ENCODE measurements at places on chromosomes 7 and 10.

DNA sequence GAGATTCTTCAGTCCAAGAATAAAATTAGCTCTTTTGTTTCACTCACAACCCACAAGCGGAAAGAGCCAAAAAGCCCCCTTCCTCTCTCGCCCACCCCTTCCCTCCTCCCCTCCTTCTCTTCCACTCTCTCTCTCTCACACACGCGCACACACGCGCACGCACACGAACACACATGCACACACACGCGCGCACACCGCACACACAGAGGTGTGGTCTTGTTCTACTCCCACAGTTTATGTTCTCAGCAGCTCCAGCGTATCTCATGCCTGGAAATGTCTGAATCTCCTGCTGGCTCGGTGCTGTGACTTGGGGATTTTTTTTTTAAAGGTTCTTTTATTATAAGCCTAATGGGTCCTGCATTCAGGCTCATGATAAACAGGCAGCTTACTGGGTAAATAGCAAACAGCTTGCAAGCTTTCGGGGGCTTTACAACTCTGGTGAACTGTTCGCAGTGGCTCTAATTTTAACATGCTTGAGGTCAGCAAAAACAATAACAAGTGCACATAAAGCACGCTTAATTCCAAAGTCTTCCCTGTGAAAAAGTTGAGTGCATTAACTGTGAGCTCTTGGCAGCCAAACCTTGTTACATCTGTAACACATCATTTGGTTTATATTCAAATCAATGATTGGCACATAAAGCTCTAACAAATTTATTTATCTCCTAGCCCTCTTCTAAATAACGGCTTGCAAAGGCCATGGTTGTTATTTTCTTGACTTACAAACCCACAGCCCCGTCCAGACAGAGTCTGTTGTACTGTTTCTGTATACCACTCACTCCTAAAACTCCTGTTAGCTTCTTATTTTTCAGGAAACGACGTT lies 424.1 kb upstream of the MGMT start:
- DNase-seq, result no peak

DNA sequence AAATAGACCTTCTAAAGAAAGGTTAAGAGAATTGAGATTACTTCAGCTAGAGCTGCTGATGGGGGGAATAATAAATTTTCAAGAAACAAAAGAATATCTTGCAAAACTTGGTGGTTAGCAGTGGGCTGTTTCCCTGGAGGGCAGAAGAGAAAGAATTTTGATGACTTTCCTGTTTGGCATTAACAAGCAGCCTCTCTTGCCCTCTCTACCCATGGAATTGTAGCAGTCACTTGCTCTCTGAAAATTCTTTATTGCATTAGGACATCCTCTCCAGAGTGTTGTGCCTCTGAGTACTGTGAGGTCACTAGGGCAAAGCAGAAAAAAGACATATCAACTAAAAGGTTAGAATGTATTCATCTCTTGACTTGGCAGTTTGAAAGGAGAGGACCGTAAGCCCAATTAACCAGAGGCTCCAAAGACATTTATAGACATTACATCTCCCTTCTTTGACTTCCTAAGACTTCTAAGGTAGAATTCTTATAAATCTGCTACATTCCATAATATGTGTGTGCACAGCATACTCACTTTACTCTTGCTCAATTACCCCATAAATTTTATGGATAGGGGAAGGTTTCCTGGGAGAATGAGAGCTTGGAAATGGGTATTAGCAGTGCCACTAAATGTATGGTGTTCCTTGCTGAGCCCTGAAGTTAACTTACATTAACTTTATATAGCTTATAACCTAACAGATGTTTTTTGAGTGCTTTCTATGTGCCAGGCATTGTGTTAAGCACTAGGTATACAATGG lies 215.3 kb downstream of the KIF20B start:
- peak; percentile 64 for DNase-seq

DNA sequence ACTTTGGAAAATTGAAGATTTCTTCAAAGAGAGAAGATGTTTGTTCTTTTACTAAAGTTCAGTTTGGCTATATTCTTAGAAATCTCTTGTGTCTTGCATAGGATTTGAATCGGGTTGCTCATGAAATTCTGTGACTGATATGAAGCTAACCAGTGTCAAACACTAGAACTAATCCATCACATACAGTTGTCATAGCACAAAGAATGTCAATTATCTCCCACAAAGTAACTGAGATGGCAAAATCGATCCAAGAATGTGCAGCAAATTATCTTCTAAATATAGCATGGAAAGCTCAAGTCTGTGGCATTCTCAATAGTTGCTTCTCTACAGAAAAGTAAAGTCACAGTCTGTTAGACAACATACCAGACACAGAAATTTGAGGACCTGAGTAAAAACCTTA lies 768.1 kb upstream of the LRRN3 start:
- no peak for DNase-seq

GRCh38 chr10:46546591-46547540 lies 9.6 kb downstream of the GPRIN2 start:
- DNase-seq, result no peak

- no peak for DNase-seq
Measured at GRCh38 chr10:26574783-26575182, 122.7 kb upstream of the PDSS1 start.

DNA sequence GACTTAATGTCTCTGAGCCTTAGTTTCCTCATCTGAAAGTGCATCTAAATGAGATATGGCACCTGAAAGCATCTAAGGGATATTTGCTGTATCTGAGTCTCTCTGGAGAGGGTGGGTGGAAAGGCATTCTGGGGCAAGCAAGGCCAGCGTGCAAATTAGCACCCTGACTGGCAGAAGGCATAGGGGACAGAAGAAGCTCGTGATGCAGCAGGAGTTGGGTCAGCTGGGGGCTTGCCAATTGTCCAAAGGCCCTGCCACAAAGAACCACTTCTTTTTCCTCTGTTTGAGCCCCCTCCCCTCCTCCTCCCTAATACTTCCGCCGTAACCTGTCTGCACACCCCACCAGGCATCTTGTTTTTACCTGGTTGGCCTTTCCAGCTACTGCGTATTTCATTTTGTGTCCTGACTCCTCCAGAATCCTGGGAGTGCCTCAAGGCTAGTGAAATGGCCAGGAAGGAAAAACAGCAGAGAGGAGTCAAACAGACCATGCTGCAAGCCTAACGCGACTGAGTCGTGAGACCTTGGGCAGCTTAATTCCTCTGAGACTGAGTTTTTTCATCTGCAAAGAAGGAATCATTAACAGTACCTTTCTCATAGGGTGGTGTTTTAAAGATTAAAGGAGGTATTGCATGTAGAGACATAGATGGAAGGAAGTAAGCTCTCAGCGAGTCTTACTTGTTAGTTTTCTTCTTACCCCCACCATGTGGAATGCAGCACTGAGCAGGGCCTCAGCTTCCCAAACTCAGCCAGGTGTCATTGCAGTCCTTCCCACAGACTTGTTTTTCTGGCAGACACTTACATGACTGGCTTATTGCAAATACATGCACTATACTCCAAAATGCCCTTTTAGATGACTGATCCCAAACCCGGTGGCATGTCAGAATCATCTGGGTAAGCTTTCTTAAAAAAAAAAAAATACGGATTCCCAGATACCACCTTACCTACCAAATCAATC lies 49.1 kb upstream of the MXI1 start:
- no peak for DNase-seq

GRCh38 chr10:90847436-90847835 lies 10.4 kb downstream of the HTR7 start:
- DNase-seq, result peak; percentile 73

GRCh38 chr7:29848941-29849340 lies 42.6 kb downstream of the WIPF3 start:
- no peak for DNase-seq

- DNase-seq, result no peak
Measured at GRCh38 chr7:81053623-81054022, 134.8 kb upstream of the SEMA3C start.

DNA sequence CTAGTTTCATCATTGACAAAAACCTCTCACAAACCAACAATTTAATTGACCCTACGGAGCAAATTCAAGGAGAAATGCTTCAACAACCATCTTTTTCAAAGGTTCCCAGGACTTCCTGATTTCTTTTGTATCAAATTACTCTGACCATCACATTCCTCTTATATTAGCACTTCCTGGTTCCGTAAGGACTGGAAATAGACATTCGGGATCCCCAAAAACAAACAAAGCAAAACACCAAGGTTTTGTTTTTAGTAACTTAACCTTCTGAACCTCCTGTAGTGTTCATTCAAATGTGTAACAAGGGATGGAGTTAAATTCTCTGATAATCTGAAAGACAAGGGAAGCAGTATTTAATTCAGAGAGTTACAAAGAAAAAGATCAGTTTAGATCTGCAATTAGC lies 387.6 kb upstream of the NRP1 start:
- DNase-seq, result no peak

DNA sequence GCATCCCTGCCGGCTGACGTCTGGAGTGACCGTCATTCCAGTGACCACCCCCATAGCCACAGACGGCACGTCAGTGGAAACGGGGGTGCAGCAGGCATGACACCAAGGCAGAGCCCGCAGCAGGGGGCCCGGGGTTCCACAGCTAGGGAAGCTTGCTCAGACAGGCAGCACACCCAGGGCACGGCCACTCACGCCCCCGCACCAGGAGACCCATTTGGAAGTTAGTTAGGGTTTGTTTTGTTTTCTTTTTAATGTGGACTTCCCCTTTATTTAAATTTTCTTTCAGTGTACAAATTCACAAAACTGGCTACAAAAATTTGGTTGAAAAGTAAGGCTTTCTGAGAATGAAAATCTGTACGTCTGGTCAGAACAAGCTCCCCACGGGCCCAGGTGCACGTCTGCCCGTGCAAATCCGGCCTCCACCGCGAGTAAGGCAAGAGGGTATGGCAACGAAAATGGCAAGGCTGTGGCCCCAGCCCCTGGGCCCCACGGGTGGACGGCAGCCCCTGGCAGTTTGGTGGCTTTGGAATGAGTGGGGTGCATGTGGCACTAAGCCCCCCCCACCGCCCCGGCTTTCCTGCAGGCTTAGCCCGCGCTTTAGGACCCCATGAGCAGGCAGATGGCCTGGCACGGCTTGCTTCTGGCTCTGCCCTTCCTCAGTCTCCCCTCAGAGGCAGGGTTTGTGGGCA lies 124.2 kb downstream of the FAM53B start:
- DNase-seq, result no peak

DNA sequence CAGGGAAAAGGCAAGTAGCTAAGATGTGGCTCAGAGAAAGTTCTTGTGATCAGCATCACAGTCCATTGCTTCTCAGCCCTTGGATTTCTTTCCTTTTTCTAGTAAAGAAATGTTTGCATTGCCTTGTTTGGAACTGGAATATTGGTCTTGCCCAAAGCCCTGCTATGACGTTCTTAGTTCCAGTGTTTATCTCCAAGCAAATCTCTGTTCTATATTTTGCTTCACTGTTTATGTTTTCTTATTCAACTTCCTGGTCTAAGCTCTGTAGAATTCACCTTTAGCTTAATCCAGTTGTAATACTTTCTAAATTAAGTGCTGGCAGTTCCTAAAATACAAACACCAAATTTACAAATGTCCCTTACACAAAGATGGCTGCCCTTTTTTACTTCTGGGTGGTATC lies 88.7 kb upstream of the ZNF438 start:
- DNase-seq, result no peak

DNA sequence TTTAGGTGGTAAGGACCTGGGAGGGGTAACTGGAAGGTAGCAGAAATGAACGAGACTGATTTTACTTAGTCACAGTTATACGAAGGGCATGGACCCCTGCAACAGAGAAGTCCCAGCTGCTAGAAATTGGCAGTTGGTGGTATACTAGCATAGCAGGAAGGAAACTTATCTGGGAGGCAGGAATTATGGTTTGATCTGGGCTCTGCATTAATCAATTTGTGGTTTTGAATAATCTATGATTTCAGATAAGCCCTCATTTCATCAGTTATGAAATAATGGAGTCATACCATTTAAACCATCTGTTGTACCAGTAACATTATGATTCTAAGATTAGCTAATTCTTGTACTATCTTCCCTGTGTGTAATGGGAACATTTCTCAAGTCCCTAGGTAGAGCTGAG lies 54.0 kb upstream of the TMEM229A start:
- DNase-seq, result peak; percentile 9

DNA sequence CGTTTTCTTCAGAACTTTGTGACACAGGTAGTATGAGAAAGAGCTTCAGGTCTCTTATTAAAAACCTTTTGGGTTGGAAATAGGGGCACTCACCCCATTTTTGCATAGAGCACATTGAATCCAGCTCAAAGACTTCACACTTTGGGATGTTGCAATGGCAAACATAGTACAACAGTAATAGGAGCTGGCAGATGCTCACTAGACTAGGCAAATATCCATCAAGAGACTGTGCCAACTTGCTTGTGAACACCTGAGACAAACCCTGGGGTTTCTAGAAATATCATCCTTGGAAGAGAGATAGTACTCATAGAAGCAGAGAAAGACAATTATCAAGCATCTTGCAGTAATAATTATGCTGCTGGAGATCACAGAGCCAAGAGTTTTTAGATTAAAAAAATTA lies 280.0 kb downstream of the CACNA2D1 start:
- no peak for DNase-seq

DNA sequence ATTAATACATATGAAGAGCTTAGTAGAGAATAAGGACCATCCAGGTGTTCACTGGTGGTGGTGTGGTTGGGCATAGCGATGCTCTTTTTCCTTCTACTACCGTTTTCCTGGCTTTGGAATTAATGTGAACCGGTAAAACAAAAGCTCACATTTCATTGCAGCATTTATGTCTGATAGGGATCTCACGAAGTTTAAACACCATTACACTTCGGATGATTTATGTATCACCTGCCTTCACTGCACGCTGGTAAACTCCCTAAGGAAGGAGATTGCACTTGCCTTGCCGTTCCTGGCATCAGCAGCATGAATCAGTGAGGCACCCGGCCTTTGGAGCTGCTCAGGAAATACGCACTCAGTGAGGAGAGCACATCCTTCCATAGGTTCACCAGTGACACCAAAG lies 47.5 kb downstream of the WIPF3 start:
- no peak for DNase-seq

- no peak for DNase-seq
Measured at GRCh38 chr10:123618224-123618623, 47.9 kb upstream of the GPR26 start.

Data from NCI-H226 (cell line).